Activated gamma-delta T cell treated with anti-CD3 and anti-CD28 coated beads, Interleukin-2, amount 50 U/mL, for 16 hours (primary cell): ENCODE measurements at places on chromosomes 12 and 14.

DNA sequence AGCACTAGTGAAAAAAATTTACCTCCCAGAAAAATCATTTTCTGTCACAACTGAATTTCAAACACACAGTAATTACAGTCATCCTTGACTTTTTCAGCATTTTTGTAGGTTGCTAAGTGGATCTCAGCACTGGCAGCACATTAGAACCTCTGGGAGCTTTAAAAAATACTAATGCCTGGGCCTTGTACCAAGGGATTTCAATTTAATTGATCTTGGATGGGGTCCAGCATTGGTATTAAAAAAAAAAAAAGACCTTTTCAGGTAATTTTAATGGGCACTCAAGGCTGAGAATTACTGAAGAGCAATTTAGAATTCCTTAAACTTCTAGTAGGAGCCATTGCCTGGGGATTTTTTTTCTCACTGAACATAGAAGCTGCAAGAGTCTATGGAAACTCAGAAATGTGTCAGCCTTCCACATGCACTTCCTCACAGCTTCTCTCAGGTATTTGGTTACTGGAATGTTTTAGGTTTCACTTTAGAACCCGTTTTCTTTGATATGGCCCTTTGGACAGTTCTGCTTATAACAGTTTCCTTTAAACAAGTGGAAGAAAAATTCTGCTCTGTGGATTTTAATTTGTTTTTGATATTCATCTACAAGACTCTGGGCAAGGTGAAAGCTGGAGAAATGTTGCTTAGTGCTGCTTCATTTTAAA is 88.5 kb upstream of the DACT1 start:
- no peak for DNase-seq

GRCh38 chr12:47868552-47869031 is 36.2 kb downstream of the VDR start:
- DNase-seq = no peak

DNA sequence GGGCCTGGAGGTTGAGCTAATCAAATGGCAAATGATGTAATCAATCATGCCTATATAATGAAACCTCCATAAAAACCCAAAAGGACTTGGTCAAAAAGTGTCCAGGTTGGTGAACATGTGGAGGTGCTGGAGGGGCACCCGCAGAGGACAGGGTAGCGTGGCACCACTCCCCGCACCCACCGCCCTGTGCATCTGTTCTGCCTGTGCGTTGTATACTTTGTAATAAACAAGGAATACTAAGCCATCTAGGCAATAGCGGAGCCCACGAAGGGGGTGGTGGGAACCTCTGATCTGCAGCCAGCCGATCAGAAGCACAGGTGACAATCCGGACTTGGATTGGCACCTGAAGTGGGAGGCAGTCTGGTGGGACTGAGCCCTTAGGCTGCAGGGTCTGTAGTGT is 75.8 kb upstream of the GPR68 start:
- no peak for DNase-seq

- no peak for DNase-seq
These were observed 51.3 kb upstream of the NPFF start for GRCh38 chr12:53558631-53559030.

DNA sequence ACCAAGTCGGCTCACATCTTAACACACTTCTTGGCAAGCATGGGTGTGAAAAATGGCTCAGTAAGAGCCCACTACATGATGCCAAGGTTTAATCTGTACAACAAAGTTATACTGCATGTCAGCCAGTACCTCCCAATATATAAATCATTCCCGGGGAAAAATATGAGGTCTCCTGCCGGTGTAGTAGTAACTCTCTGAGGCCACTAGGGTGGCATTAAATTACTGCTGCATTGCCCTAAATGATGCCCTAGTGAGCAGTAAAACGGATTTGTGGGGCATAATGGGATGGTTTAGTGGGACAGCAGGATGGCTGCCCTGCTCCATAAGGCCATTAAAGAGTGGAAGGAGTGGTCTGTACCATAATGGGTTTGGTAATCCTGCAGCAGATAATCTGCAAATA is 267.7 kb downstream of the MED13L start:
- no peak for DNase-seq

DNA sequence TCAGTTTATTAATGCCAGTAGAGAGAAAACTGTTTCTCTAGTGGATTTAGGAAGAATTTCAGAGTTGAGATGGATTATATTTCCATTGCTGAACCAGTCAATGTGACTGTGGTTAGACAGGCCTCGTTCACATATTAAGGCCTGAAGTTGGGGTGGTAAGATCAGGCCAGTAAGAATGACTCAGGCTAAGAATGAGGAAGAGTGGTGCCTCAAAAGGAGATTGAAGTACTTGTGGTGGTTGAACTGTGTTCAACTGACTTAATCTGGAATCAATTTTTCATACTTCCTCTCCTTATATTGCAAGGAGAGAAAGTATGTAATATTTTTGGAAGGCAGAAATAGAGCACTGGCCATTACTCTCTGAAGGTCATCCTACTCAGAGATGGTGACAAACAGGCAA is 37.8 kb upstream of the ATF7IP start:
- DNase-seq = no peak

DNA sequence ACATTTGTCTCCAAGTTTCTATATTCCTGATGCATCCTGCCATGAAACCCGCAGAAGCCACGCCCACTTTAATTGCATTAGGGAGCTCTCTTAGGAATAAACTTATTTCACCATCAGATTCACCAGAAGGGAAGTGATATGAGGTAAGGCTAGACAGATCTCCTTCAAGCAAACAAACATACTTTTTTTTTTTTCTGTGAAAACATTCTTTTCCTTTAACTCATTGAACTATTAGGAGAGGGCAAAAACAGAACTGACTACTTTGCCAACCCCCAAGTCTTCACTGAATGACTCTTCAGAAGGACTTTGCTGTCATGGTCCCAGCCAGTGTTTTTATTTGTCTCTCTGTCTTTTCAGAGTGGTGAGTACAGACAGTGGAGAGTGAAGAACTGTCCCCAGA is 48.4 kb downstream of the GTF2A1 start:
- no peak for DNase-seq

- DNase-seq = no peak
These were observed 7.3 kb downstream of the VAMP1 start for GRCh38 chr12:6463216-6463615.

- no peak for DNase-seq
These were observed 28.0 kb downstream of the TTLL5 start for GRCh38 chr14:75689012-75689411.

DNA sequence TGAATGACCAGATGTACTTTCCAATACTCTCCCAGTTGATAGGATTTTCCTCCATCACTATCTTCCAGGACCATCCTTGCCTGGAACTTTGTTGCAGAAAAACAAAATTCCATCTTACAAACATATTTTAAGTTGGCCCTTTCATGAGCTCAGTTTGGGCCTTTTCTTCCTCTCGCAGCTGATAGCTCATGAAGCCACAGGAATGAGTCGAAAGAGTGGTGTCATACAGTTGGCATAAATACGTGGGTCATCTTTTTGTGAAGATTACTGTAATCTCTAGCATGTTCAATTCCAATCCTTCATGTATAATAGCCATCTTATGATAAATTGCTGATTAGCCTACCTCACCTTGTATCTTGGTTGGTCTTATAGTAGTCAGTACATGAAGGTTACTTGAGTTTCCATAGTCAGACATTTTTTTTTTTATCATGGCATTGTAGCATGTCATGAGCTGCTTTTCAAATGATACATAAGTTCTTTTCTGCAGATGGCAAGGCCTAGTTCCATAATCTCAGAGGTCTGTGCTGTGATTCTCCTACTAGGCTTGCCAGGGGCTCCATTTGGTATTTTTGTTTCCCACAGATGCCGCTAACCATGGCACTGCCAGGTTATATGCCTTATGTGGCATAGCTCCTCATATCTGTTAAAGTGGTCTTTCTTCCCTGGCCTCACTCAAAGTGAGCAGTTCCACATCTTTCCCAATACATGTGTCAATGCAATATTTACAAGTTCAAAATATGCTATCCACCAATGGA is 380.6 kb upstream of the DCN start:
- DNase-seq = no peak

DNA sequence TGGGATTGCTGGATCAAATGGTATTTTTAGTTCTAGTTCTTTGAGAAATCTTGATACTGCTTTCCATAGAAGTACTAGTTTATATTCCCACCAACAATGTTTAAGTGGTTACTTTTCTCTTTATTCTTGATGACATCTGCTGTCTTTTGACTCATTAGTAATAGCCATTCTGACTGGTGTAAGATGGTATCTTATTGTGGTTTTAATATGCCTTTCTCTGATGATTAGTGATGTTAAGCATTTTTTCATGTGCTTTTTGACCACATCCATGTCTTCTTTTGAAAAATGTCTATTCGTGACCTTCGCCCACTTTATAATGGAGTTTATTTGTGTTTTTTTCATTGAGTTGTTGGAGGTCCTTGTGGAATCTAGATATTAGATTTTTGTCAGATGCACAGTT is 865.7 kb downstream of the SLC6A15 start:
- DNase-seq = no peak

GRCh38 chr12:53097564-53098353 is at the start of gene IGFBP6:
Gene IGFBP6, plus strand, starts transcription at chr12:53097667. Its CDS starts 51 bp downstream, at chr12:53097718.
- peak; percentile 47 for DNase-seq

DNA sequence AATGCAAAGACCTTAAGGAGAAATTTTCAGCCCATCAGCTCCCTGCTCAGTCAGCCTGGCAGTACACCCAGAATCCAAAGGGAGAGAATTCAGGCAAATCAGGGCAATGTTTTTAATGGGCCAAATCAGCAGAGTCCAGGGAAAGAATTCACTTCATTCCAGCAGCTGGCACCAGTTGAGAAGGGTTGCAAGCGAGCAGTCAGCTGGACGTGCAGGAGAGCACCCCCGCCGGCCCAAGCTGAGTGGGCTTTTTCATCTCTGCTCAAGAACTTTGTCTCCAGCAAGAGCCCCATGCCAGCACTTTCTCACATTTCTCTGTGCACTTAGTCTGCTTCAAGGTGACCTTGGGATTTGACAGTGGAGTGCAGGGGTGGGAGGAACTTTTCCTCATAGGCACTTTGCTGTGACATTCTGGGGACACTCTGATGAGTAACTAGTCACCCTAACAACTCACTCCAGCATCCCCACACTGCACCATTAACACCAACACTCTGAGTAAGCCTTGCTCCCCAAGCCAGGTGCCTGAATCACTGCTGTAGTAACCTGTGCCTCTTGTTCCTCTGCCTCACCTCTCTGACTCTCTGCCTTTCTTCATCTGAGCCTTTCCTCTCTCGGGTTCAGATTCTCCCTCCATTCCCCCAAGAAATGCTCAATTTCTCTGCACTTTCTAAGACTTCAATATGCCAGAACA is 2.2 kb downstream of the ENDOU start:
- DNase-seq = no peak

GRCh38 chr12:95424271-95424994 is 49.5 kb upstream of the METAP2 start:
- DNase-seq = no peak

- no peak for DNase-seq
These were observed 3.4 kb upstream of the TRAFD1 start for GRCh38 chr12:112121780-112122565.

DNA sequence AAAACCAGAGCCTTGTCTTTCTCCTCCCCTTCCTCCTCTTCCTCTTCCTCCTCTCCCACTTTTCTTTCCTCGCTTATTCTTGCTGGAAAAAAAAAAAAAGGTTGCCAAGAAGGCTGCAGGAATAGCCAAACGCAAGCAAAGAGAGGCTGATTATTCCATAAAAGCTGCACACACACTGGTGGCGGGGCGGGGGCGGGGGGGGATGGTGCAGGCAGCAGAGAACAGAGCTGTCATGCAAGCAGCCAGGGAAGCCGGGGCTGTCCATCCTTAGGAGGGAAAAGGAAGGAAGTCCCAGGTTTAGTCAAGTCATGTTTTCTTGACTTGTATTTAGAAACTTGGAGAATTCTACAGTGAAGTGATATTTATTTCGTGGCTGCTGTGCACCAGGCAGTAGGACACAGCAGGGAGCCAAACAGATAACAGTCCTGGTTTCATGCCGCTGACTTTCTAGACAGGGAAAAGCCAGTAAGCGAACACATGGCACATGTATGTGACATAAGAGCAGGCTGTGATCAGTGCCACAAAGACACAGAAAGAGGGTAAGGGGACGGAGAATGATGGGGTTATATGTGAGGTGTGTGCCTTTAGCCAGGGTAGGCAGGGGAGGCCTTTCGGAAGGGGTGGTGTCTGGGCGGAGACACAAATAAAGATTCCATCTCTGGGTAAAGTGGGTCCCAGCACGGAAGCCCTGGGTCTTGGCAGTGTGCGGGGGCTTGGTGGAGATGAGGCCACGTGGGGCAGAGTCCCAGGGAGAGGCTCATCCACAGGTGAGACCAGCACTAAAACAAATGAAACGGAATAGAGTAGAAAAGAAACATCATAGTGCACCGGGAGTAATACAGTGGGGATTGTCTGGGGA is 56.6 kb upstream of the SCN8A start:
- DNase-seq = no peak

DNA sequence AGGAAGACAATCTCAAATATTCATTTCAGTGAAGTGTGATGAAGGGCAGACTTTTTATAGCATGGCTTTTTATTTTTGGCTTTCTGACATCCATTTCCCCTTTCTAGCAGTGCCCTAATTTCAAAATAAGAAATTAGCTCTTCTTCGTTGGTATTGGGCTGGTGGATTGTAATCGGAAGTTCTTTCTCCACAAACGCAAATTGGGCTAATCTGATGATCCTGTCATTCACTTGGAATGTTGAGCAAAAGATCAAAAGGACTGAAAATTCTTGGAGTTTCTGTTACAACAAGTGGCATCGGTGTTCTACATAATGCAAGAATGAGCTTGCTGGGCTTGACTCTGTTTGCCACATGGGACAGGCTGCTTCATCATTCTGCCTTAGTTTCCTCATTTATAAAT is 1182.8 kb downstream of the FLRT2 start:
- no peak for DNase-seq

GRCh38 chr14:101080922-101081593 is 177.5 kb upstream of the RTL1 start:
- no peak for DNase-seq

DNA sequence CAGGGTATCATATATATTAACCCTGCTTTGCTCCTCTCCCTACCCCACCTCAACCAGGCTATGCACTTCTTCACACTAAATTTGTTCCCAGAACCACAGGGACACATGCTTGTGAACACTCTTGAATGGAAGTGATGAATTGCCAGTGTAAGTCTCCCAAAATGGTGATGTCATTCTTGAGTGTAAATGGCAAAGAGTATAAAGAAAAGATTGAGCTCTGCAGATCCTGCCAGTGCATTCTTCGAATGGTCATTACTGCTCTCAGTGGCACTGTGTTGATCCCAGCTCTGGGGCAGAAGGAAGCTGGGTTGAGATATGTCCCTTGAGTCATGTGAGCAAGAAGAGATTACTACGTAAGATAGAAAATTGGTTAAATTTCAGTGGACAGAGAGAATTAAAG is 313.1 kb downstream of the TMEM117 start:
- no peak for DNase-seq

DNA sequence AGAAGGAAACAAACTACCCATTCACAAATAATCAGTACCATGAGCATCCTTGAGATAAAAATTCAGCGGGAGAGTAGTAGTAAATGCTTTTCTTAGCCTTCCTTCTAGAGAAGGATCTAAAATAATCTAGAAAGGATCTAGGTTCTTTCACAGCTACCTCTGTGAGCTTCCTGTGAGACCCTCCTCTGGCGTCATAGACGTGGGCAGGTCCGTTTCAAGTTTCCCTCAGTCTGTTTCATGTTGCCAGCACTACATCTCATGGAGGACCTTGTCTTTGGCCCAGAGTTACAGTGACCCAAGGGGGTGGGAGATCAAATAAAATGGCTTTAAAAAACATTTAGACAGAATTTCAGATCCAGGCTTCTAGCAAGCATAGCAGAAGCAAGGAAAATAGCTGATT is 13.6 kb downstream of the DAAM1 start:
- no peak for DNase-seq
